ENCODE measurements at places on chromosomes 1 and 21. TPM values are rescaled to one million over a fixed set of nuclear protein-coding genes. Genes with fewer than 3 reads are reported as not detected.

LGR6 gene
- total RNA-seq = 2.7 TPM

- peak; percentile 14 for ATAC-seq
These were observed 586 bp downstream of the COL24A1 start for GRCh38 chr1:86155807-86156565.

DNA sequence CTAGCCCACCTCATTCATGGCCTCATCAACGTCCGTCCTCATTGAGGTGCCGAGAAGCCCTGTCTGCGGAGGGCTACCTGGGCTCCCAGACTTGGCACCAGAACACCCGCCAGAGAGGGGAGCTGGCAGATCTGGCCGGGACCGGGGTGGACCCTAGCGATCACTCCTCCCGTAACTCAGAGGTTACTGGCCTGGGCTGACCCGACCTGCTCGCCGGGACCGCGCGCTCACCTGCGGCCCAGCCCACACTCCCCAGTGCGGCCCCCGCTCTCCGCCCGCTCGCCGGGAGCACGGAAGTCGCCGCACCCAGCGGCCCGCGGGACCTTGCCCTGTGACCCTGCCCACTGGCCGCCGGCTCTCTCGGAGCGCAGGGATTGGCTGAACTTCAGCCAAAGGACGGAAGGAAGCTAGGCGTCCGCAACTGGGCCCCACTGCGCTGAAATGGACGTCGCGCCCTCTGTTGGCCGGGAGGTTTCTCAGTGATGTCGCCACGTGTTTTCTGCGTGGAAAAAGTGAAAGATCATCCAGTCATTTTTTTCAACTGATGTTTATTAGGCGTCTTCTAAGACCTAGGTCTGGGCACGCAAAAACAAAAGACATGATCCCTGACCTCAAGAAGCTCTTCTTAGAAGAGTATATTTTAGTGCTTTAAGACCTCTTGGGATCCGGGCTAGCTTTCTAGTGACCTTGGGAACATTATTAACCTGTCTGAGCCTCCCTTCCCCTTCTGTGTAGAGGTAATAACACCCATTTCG, at the start of gene SMIM12:
TSS of gene SMIM12 (minus strand) at position 304 of the 755 bp plus-strand sequence. CDS start 3,772 bp downstream, outside the sequence.
- ATAC-seq = peak; percentile 95

GRCh38 chr1:64890699-64891447, 75.5 kb downstream of the JAK1 start:
- no peak for ATAC-seq

DNA sequence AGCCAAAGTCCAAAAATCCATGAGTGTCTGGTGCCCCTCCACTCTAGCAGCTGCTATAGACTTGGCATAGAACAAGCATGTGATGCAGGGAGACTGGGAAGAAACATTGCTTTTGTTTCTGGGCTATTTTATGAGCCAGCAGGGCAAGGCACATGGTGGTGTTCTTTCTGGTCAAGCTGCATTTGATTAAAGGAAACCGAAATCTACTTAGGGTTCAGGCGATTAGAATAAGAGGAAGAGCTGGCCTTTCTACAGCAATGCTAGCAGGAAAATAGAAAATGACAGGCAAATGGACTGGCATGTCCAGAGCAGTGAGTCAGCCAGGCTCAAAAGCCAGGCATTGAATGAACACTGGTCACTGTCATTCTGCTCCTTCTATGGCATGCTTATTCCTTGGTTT, 28.5 kb upstream of the ARHGAP29 start:
- no peak for ATAC-seq

- no peak for ATAC-seq
These were observed 66.3 kb downstream of the SPATA46 start for GRCh38 chr1:162310337-162310736.

Measured in esophagus mucosa (tissue), 1 donor.